ENCODE measurements at places on chromosomes 3 and 15.

GRCh38 chr15:25710184-25710583, 152.9 kb downstream of the ATP10A start:
- no peak for DNase-seq

- no peak for DNase-seq
These were observed 6.1 kb downstream of the PEAK1 start for GRCh38 chr15:77413699-77414349.

GRCh38 chr3:155244216-155244615, 49.3 kb downstream of the STRIT1 start:
- no peak for DNase-seq

- DNase-seq: no peak
These were observed 172.0 kb upstream of the TRIM42 start for GRCh38 chr3:140505876-140506275.

- no peak for DNase-seq
These were observed 81.6 kb downstream of the GJD2 start for GRCh38 chr15:34673241-34673640.

DNA sequence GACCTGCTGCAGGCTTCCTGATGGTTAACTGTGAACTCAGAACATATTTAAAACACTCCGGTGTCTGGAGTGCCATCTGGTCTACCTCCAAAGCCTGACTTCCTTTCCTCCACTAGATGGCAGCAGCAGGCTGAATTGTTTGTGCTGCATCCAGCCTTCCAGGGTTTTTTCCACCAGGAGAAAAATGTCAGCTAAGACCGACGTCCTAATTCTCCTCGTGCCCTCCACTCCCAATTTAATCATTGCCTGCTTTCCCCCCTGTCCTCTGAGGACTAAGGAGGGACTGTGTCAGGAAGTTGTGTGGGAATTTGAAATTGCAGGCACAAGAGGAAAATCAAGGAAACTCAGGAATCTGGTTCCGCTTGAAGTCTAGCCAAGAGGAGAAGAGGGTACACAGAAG, 165.2 kb upstream of the UMPS start:
- peak; percentile 66 for DNase-seq

DNA sequence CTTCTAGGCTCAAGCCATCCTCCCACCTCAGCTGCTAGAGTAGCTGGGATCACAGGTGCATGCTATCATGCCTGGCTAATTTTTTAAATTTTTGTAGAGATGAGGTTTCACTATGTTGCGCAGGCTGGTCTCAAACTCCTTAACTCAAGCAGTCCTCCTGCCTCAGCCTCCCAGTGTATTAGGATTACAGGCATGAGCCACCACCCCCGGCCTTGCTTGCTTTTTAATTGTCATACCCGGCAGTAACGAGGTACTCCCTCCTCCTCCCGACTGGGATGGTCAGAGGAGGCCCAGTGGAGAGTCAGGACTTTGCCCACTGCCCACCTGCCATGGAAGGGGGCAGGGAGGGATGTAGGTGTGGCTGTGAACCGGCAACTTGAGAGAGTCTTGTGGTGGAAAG, 4.5 kb downstream of the NOX5 start:
- no peak for DNase-seq

DNA sequence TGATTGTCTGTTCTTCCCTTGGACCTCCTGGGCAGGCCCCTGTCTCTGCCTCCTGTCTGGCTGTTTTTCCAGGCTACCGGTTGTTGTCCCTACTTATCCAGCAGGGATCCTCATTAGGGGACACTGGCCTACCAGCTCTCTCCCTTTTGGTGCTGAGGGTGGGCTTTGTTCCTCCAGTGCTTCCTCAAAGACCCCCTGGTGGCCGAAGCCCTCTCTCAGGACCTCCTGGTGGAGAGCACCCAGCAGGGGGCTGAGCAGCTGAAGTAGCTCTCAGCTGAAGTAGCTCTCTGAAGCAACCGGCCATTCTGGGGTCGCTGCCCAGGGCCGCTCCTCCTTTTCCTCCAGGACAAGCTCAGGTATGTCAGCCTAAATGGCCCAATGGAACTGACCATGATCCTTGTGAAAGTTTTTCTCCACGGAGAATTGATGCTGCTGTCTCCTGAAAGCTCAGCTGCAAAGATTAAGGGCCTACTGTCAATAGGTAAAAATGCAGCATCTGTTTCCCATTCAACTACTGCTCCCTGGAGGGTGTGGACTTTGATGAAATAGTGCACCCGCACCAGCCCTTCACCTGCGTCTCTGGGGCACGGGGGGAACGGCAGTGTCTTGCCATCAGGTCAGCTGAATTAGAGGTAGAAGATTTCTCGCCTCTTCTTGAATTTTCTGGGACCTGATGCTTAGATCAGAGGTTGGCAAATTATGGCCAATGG, 27.6 kb downstream of the ARNT2 start:
- no peak for DNase-seq

- no peak for DNase-seq
These were observed 3.1 kb downstream of the RBP2 start for GRCh38 chr3:139473155-139473771.

- DNase-seq: no peak
These were observed 36.7 kb upstream of the MBNL1 start for GRCh38 chr3:152232001-152232400.

- no peak for DNase-seq
These were observed 3.5 kb upstream of the CHAC1 start for GRCh38 chr15:40949756-40950207.

GRCh38 chr15:63931556-63931955, 97.8 kb upstream of the HERC1 start:
- no peak for DNase-seq

DNA sequence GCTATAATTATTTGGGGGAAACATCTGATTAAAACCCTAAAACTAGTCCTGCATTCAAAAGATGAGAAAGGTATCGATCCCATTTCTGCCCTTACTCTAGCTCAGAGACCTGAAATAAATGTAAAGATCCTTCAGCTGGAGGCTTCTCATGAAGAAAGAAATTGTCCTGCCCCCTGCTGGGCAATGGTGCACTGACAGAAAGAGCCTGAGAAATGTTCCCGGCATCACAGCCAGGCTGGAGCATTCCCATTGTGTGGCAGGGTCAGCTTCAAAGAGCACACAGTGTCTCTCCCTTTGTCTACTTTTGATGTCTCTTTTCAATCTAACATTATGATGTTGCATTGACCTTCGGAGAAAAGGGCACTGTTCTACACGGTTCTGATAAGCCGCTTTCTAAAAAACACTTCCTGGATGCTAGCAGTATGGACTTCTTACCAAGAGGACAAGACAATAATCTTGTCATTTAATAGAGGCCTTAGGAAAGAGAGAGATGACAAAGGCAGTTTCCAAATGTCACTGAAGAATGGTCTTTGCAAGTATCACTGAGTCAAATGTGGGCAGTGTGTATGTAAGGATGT, 287.5 kb downstream of the MAGI1 start:
- peak; percentile 86 for DNase-seq

DNA sequence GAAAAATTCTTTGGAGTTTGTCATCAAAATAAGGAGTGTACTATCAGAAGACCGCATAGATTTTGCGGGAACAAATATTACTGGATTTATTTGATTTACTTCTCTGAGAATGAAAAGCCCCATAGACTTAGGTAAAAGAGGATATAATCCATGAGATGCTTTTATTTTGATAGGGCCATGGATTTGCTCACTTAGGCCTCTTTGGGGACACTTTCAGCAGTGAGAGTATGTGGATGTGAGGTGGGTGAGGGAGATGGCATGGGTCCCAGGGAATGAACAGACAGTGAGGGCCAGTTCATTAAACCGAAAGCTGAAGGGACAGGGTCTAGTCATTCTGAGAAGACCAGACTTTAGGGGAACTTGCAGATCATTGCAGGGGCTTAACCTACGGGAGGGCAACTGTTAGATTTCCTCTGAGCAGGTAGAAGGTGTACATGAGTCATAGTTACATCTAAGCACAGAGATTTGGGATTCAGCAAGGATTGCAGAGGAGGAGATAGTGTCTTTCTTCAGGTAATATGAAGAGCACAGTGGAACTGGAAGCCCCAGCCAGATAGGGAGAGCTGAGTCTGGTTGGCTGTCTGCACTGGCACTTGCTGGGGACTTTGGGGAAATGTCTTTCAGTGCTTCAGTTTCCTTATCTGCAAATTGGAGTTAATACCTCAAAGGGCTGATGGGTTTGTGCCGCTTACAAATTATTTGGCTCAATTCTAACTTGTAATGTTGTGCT, 30.8 kb downstream of the SH3GL3 start:
- DNase-seq: no peak

DNA sequence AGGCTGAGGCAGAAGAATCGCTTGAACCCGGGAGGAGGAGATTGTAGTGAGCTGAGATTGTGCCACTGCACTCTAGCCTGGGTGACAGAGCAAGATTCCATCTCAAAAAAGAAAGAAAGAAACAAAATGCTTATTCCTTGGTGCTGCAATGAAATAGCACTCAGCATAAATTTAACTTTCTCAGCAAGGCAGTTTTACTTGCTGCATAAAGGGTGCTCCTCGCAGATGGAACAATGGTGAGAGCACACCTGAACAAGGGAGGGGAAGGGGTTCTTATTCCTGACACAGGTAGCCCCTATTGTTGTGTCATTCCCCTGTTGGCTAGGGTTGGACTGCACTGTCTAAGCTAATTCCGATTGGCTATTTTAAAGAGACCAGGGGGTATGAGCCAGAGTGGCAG, 17.1 kb downstream of the PAK2 start:
- DNase-seq: no peak

DNA sequence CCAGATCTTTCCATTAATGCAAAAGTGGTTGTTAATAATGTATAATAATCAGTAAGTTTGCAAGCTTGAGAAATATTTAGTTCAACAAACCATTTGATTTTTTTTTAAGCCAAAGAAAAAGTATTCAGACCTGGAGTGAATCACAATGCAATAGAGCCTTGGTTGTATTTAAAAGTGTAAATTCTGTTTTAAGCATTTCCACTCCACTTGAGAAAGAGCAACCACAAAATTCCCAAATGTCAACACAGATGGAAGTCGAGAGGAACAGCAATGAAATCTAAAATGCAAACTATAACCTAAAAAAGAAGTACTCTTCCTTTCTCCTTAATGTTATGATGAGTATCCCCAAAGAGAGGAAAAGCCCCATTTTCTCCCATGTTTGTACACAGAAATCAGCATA, 20.2 kb downstream of the GBE1 start:
- DNase-seq: no peak

GRCh38 chr3:67460841-67461510, 193.4 kb downstream of the SUCLG2 start:
- DNase-seq: no peak

DNA sequence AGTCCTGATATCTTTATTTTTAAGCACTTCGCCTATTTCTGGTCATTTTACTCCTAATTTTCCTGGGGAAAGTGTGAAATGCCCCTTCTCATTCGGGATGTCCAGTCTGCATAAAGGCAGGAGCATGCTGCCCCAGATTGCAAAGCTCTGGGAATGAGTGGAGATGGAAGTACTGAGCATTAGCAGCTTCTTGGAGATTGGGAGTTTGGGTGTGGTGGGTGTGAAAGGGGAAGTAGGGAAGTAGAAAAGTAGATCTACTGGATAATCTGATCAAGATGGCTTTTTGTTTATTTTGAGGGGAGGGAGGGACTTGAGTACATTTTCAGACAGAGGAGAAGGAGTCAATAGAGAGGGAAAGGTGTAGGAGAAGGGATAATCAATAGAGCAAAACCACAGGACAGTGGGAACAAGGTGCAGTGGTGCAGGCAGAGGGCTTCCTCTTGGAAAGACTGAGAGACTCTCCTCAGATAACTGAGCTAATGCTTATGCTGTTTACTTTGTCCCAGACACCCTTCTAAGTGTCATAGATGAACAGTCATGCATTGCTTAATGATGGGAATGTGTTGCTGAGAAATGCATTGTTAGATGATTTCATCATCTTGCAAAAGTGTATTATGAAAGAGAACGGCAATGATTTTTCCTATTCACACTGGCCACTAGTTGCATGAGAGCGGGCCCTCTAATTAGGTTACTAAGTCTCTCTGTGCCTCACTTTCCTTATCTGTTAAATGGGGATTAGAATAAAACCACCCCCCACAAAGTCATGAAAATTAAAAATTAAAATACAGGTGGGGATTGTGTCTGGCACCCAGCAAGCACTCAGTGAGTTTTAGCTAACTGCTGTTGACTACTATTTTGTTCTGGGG, 45.5 kb downstream of the PHLDB2 start:
- DNase-seq: no peak

GRCh38 chr3:12941495-12942023, 100.2 kb upstream of the RPL32 start:
- no peak for DNase-seq

DNA sequence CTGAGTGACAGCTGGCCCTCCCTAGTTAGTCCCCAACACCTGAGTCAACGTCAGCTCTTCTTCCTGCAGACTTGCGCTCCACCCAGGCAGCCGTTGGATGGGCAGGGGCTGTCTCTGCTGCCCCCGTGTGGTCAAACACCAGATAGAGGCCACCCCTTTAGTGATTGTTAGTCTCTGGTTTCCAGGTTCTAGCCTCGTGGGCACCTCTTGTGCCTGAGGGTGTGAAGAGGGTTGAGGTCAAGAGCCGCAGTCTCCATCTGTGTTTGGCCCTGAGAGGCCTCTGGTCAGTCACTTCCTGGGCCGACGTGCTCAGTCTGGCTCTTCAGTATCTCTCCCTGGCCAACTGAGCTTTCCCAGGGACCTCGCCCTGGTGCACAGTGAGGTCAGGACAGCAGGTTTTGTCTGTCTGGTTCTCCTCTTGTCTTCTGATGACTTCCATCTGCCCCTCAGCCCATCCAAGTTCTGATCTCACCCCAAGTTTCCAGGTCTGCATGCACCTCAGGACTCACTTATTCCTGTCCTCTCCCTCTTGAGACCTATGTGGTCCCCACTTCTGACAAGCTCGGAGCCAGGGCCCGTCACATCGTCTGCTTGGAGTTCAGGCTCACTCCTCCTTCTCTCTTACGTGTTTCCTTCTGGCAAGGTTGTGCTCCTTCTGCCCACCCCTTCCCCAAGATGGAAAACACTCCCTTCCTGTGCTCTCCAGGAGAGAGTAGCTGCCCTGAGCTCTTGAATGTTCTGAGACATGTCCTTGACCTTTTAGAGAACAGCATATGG, 20.9 kb downstream of the CD276 start:
- no peak for DNase-seq

DNA sequence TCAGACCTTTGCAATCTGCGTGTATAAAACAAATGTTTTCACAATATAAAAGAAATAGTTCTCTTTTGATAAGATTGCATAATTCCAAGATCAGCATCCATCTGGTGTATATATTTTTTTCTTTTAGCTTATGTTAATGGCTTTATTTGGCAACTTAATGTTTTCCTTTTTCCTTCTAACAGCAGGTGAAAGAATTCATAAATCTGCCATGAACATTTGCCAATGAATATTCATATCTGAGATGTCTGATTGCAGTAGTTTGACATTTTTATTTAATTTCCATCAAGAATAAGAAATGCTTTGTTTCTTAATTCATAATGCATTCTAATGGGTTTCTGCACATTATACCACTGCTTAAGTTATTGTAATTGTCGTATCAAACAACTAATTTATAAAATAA, 184.4 kb upstream of the ROBO2 start:
- no peak for DNase-seq

- no peak for DNase-seq
These were observed 12.2 kb downstream of the EIF4E3 start for GRCh38 chr3:71713041-71713440.

DNA sequence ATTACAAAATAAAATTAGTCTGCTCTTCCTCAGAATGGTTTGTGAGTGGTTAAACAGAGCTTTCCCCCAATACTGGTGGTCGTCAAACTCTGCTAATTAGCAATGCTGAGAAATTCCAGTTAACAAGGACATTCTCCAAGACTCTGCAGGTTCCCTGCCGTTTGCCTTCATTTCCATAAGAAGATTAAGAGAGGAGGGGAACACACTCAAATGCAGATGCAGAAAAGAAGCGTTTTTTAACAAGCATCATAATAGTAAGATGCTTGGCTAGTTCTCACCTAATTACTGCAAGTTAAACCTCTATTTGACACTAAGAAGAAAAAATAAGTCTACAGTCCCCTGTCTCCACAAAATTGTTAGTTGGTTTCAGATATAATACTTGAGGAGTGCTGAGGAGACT, 3.7 kb upstream of the SOX2 start:
- DNase-seq: no peak

Measured in globus pallidus (tissue), 1 donor.